AG20443 (cell line): ENCODE measurements at places on chromosomes 2 and 18.

DNA sequence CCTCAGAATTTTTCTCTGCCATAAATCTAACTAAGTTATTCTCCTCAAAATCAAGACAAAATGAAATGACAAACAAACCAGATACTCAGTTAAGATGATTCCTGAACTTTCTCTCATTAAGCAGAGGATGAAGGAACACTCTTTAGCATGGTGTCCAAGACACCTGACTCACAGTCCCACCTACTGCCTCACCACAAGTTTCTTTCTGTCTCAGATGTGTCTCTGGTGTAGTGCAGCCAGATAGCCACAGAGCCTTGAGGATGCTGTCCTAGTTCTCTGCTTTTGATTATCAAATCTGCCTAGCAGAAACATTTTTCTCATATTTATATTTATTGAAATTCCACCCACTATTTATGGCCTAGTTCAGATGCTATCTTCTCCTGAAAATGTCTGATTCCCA lies 103.6 kb upstream of the TMEM200C start:
- DNase-seq = no peak

GRCh38 chr2:82120654-82121053 lies 1816.1 kb upstream of the LRRTM1 start:
- no peak for DNase-seq

DNA sequence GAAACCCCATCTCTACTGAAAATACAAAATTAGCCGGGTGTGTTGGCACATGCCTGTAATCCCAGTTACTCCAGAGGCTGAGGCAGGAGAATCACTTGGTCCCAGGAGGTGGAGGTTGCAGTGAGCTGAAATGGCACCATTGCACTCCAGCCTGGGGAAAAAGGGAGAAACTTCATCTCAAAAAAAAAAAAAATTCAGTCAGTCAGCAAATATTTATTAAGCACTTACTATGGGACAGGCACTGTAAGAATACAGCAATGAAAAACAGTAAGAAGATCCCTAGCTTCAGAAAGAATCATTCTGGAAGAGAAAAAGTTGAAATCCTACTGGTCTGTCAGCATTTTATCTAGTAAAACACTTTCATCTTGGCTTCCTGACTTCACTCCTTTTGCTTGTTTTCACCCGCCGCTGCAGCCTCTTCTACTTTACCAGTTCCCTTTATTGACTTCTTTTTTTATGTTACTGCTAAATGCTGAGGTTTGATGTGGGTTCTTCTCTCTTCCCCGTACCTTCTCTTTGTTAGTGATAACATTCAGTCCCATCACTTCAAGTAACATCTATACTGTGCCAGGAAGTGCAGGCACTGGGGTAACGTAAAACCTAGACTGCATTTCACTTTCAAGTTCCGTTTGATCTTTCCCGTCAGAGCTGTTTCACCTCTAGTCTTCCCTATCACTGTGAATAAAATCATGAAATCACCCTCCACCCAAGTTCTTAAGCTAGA lies 10.8 kb upstream of the TAF4B start:
- DNase-seq = no peak

DNA sequence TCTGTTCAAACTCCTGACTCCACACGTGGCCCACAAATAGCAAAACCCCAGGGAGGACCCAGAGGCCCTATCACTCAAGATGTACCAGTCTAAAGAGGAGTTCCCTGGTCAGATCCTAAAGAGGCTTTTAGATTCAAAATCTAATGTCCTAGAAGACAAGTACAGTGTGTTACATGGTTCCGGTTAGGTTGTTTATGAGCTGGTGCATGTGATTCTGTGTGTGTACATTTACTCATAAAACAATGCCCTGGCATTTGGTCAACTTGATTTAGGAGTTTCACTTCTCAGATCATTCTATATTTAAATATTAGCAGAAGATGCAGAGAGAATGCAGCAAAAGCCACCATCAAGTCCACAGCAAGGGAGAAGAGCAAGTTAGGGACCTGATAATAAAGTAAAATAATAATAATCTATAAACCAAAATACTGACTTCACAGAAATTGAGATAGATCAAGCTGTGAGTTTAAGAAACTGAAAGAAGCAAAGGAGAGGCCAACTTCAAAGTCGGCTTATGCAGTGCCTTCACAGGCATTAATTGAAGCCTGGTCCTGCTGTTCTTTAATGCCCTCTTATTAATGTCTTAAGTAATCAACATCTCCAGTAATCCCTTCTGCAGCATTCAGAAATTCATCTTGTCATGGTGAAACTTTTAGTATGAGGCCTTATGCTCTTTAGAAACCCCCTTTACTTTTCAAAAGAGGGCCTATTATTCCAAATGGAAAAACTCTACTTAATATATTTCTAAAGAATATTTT lies 4.2 kb upstream of the AP1S3 start:
- DNase-seq = no peak

DNA sequence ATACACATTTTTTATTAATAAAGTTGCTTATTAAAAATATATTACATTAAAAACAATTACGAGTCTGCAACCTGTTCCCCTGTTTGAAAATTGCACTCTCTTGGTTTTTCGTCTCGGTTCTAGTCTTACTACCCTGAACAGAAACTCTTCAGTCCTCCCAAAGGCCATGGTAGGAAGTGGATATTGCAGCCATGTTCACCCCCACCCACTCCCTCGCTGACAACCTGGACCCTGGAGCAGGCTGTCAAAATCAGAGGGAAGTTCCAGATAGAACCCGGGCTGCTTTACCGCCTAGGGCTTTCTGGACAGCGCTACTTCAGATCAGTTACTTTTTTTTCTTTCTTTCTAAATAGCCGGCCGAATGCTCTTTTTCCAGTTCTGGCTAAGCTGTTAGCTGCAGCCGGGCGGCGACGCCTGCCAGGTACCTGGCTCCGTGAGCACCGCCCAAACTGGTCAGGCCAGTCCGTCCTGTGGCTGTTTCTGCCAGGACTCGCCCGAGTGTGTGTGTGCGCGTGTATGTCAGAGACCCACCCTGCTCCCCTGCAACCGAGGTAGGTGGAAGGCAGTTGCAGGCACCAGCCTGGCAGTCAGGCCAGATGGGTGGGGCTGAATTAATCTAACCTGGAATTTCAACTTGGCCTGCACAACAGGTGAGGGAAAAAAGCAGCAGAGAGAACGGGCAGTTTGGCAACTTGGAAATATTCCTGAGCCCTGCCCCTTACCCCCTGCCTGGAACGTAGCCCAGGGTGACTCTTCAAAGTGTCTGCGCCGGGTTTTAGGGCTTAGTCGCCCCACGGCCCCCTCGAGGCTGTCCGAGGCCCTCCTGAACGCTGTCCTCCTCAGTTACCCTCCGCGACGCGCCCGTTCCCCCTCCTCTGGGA lies 1.1 kb upstream of the TET3 start:
- no peak for DNase-seq

- DNase-seq = no peak
These were observed 14.4 kb upstream of the SLC4A5 start for GRCh38 chr2:74357627-74358026.
